Muscle of back (tissue), 13 donors: ENCODE measurements at places on chromosomes 1 and 21.

DNA sequence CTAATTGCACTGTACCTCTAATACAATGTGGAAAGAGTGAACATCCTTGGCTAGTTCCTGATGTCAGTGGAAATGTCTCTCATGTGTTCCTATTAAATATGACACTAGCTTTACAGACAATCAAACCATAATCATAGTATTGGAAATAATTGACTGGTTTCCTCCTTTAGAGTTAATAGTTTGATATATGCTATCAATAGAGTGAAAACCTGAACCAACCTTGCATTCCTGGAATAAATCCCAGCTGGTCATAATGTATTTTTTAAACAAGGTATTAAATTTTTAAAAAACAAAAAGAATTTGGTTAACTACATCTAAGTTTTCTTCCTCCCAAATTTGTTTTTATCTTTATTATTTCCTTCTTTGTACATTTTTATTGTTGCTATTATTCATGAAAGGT lies 226.1 kb downstream of the SLC45A1 start:
- DNase-seq = no peak

- DNase-seq = no peak
Measured at GRCh38 chr1:110449661-110450651, 993 bp upstream of the PROK1 start.

- no peak for DNase-seq
Measured at GRCh38 chr1:216111842-216112241, 311.4 kb downstream of the USH2A start.

- no peak for DNase-seq
Measured at GRCh38 chr1:156126630-156127534, 12.4 kb downstream of the LMNA start.

GRCh38 chr1:54849219-54850068 lies 37.6 kb downstream of the DHCR24 start:
- peak; percentile 48 for DNase-seq

- no peak for DNase-seq
Measured at GRCh38 chr1:66270119-66270812, 263.7 kb upstream of the SGIP1 start.

DNA sequence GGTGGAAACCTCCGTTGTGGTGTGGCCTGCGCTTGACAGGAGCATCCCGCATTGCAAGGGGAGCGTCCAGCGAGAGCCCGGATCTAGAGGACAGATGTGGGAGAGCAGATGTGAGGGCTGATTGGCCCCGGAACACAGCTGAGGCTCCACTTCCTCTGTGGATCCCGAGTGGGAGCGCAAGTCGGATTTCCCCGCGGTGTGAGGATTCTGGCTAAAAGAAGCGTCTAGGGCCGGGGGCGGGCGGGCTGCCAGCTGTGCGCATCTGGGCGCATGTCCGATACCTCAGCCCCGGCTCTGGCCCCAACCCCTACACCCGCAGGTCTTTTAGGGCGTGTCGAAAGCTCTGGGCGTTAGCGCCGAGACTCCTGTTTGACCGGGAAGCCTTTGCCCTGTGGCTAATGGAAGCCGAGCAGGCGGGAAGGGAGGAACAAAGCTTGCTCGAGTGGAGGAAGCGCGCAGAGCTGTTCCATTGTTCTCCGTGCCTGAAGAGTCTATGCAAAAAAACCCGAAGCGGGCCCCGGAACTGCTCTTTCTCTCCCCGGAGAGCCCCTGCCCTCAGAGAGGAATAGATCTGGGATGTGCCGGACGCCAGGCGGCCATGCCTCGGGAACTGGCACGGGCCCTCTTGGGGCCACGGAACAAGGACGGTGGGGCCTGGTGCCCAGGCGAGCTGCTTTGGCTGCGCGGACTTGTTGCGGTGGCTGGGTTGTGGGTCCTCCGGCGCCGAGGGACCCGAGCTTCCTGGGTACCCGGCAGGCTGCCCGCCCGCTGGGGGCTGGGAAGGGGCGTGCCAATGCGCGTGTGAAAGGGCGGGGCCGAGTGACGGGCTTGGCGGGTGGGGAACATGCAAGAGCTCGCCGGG lies 111.1 kb downstream of the NAV1 start:
- peak; percentile 76 for DNase-seq

DNA sequence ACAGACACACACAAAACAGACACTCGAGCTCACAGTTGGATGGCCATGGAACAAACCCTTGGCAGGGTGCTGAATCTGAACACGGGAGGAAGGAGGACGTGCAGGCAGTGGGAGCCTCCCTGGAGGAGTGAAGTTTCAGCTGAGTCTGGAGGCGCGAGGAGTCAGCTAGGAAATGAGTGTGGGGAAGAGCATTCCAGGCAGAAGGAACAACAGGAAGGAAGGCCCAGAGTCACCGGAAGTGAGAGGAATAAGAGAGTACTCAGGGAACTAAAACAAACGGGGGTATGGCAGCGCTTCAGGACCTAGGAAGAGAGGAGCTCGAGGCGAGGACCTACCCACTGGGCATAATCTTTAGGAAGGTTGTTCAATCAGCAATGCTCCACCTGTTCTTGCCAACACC lies 137.3 kb downstream of the SYF2 start:
- DNase-seq = no peak

DNA sequence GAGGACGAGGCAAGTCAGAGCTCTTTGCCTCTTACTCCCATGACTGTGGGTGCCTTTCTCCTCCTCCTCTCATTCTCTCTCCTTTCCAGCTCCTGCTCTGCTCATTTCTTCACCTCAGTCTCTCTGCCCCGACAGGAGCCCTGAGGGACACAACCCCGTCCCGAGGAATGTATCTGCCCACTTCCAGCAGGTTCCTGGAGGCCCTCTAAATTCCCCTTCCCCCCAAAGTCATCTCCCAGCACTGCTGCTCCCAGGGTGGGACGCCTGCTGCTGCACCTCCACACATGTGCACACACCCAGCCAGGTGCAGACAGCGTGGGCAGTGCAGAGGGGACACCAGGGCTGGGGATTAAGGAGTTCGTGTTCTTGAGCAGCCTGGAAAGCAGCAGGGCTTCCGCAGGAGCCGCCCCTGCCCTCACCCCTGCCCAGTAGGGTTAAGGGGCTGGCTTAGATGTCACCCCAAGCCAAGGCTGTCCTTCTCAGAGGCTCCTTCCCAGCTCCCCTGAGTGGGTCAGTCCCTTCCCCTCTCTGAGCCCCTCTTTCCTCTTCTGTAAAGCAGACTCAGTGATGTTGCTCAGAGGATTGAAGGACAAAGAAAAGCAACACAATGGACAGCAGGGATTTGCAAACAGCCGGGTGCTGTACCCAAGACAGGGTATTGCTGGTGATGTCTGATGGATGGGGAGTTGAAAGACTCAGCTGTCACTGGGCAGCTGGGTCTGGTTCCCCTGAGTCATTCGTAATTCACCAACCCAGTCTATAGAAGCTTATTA lies 346.0 kb downstream of the MATN1 start:
- DNase-seq = no peak

- DNase-seq = no peak
Measured at GRCh38 chr21:34031835-34032370, 41.5 kb upstream of the MRPS6 start.

DNA sequence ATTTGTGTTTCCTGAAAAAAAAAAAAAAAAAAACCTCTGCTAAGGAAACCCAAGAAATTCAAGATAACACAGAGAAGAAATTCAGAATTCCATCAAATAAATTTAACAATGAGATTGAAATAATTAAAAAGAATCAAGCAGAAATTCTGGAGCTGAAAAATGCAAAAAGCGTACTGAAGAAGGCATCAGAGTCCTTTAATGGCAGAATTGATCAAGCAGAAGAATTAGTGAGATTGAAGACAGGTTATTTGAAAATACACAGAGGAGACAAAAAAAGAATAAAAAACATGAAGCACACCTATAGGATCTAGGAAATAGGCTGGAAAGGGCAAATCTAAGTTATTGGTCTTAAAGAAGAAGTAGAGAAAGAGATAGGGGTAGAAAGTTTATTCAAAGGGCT lies 38.2 kb downstream of the NME7 start:
- no peak for DNase-seq

GRCh38 chr1:38000529-38001455 lies 4.5 kb downstream of the FHL3 start:
- peak; percentile 83 for DNase-seq
